ENCODE measurements at places on chromosomes 2 and 18. TPM values are rescaled to one million over a fixed set of nuclear protein-coding genes. Genes with fewer than 3 reads are reported as not detected.
A peak's percentile ranks its signal among the peaks of the same experiment; 100 is the strongest.

Gene IL1B
- total RNA-seq: 0.84 TPM

Gene SERPINB5
- total RNA-seq: not detected

Gene LONRF2
- total RNA-seq: 42.9 TPM

Gene IL1R1
- total RNA-seq: 153 TPM

Gene EFR3B
- 3.7 TPM for total RNA-seq

Gene CHRND
- not detected for total RNA-seq

Gene MOGAT1
- not detected for total RNA-seq

Gene PARD6G
- 4.1 TPM for total RNA-seq

Gene VWC2L
- 0.28 TPM for total RNA-seq

Gene MPP4
- total RNA-seq: 0.28 TPM

- peak; percentile 95 for DNase-seq
- H3K4me1 ChIP-seq: no peaks in the 10 kb centered on the region
- peak within 1 kb of the TSS; percentile 96 for H3K4me3 ChIP-seq
- H3K36me3 ChIP-seq: peaks cover 6% of the 10 kb centered on the region
- H3K27me3 ChIP-seq: no peaks in the 10 kb centered on the region
- H3K27ac ChIP-seq: peak within 1 kb of the TSS; percentile 99
Measured at GRCh38 chr2:113756355-113757137, at the start of gene SLC35F5. Gene SLC35F5, minus strand, starts transcription at chr2:113756642. Its CDS starts 233 bp downstream, at chr2:113756409.

GRCh38 chr2:154433010-154433409, 265.5 kb upstream of the KCNJ3 start:
- DNase-seq: no peak
- no peaks in the 10 kb centered on the region for H3K27me3 ChIP-seq
- H3K36me3 ChIP-seq: no peaks in the 10 kb centered on the region
- no peak overlapping the region for H3K27ac ChIP-seq
- H3K4me3 ChIP-seq: no peak overlapping the region
- H3K4me1 ChIP-seq: no peaks in the 10 kb centered on the region

DNA sequence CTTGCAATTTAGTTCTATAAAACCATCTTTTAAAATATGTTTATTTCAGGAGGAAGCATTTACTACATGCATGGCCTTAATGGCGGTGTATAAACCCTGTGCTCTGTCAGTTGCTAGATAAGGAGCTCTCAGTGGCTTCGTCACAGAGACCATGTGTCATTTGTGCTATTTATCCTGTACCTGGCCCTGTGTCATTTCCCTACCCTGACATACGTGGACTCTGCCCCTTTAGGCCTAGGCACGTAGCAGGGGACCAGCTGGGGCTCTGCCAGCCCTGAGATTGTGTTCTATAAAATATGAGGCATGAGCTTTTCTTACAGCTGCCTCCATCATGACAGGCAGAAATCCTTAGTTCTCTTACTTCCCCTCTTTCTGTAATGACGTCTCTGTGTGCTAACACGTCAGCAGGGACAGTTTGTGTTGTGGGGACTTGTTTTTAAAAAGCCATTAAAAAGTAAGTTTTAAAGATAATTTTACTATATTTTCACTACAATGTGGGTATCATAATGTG, 88.0 kb downstream of the ITGB1BP1 start:
- no peak overlapping the region for H3K4me3 ChIP-seq
- H3K36me3 ChIP-seq: no peaks in the 10 kb centered on the region
- H3K4me1 ChIP-seq: no peaks in the 10 kb centered on the region
- no peak overlapping the region for H3K27ac ChIP-seq
- no peak for DNase-seq
- H3K27me3 ChIP-seq: no peaks in the 10 kb centered on the region

DNA sequence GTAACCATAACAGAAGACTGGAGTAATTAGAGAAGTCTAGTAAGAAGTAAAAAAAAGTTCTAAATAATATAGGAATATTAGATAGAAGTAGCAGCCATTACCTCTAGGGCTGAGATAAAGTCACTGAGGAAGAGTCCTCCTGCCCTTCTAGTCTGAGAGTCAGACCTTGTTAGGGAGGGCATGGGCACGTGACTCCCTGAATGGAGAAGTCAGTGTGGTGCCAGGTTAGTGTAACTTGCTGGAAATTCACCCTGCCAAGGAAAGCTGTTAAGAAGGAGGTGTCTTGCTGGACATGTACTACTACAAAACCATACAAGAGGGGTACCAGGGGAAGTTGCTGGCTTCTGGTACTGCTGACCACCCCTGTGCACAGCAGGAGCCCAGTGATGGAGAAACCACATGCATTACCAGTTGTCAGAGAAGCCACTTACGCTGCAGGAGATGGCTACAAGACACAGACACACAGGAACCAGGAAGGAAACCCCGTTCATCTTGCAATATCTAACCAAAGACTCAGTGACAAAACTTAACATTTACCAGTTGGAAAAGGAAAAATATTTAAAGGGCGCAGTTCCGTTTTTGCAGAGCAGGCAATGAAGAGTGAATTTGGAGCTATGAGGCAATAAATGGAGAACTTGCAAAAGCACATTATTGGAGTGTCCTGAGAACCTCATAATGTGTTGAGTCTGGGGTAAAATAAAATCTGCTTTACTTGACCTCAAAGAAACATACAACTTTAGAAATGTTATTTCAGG, 77.2 kb upstream of the TLK1 start:
- H3K27me3 ChIP-seq: no peaks in the 10 kb centered on the region
- no peak overlapping the region for H3K27ac ChIP-seq

- no peak for DNase-seq
- peaks cover 27% of the 10 kb centered on the region for H3K4me1 ChIP-seq
- H3K36me3 ChIP-seq: no peaks in the 10 kb centered on the region
Measured at GRCh38 chr2:207830778-207831438, 61.2 kb upstream of the FZD5 start.

- DNase-seq: no peak
- no peak overlapping the region for H3K27ac ChIP-seq
- H3K4me1 ChIP-seq: no peaks in the 10 kb centered on the region
- no peaks in the 10 kb centered on the region for H3K36me3 ChIP-seq
Measured at GRCh38 chr2:15133461-15133860, 427.7 kb downstream of the NBAS start.

GRCh38 chr2:2890901-2891300, 486.7 kb downstream of the EIPR1 start:
- no peak overlapping the region for H3K27ac ChIP-seq
- no peak for DNase-seq
- no peaks in the 10 kb centered on the region for H3K36me3 ChIP-seq
- H3K4me1 ChIP-seq: no peaks in the 10 kb centered on the region

GRCh38 chr2:207253666-207254345, 88.1 kb upstream of the KLF7 start:
- H3K27ac ChIP-seq: no peak overlapping the region
- no peak overlapping the region for H3K4me3 ChIP-seq
- H3K36me3 ChIP-seq: no peaks in the 10 kb centered on the region
- no peaks in the 10 kb centered on the region for H3K27me3 ChIP-seq
- DNase-seq: no peak

GRCh38 chr2:16103614-16104314, 163.4 kb downstream of the MYCN start:
- H3K36me3 ChIP-seq: no peaks in the 10 kb centered on the region
- no peaks in the 10 kb centered on the region for H3K27me3 ChIP-seq
- DNase-seq: no peak
- H3K27ac ChIP-seq: no peak overlapping the region
- H3K4me1 ChIP-seq: no peaks in the 10 kb centered on the region
- no peak overlapping the region for H3K4me3 ChIP-seq

DNA sequence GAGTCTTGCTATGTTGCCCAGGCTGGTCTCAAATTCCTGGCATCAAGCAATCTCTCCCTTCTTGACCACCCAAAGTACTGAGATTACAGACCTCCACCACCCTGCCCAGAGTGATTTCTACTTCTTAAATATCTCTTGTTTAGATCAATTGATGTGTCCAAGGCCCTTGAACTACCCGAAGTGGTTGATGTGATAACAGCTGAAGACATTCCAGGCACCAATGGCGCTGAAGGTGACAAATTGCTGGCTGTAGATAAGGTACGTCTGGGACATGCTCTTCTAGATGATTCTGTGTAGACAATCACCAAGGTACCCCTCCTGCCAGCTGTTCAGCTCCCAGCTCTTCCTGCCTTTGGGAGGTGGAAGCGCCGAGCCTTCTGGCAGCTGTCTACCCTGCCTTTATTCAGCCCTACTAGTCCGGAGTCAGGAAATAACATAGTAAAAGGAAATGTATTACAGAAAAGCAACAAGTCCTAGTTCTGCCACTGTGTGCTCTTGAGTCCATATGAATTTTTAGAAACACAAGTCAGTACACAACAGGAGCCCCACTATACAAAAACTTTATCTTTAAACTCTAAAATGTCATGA, 61.3 kb upstream of the BZW1 start:
- H3K27ac ChIP-seq: no peak overlapping the region
- no peaks in the 10 kb centered on the region for H3K36me3 ChIP-seq
- no peaks in the 10 kb centered on the region for H3K27me3 ChIP-seq
- no peaks in the 10 kb centered on the region for H3K4me1 ChIP-seq
- no peak overlapping the region for H3K4me3 ChIP-seq

DNA sequence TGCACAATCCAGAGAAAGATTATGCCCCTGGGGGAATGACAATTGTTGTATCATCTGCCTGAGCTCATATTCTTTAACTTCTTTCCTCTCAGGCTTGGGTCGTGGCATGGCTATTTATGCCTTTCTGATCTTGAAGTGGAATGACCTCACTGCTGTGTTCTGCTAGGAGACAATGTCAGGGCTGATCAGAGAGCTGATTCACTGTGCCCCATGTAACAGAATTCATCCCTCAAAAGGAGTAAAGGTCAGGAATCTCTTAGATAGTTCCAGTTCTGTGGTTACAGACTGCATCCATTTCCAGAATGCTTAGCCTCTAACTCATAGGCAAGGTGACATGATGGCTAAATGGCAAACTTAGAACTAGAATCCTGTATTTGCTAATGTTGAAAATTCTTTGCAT, 511.7 kb upstream of the CNTNAP5 start:
- H3K27me3 ChIP-seq: no peaks in the 10 kb centered on the region
- H3K27ac ChIP-seq: no peak overlapping the region
- no peak for DNase-seq
- no peak overlapping the region for H3K4me3 ChIP-seq

DNA sequence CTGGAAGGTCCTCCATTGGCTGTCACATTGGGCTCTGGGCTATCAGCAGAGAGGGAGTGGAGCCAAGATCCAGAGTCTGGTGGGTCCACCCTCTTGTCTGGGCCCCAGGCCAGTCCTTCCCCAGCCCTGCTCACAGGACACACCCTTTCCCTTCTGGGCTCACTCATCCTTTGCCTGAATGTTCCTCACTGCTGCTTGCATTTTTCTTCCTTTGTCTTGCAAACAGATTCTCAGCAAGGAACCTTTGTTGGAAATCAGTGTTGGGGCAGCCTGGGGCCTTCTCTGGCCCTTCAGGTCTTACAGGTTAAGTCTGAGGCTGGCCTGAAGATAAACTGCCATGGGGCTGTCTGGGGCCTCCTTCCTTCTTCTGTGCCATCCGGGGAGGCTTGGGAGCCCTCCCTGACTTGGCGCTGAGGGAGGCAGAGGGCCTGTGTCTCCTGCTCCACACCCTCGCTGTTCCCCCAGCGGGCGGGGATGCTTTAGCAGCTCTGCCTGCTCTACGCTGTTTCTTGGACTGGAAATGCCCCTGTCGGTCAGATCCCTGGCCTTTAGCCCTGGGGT, 11.5 kb upstream of the CELF4 start:
- H3K4me1 ChIP-seq: no peaks in the 10 kb centered on the region
- no peaks in the 10 kb centered on the region for H3K27me3 ChIP-seq
- H3K36me3 ChIP-seq: no peaks in the 10 kb centered on the region
- DNase-seq: no peak
- H3K27ac ChIP-seq: no peak overlapping the region
- no peak overlapping the region for H3K4me3 ChIP-seq

DNA sequence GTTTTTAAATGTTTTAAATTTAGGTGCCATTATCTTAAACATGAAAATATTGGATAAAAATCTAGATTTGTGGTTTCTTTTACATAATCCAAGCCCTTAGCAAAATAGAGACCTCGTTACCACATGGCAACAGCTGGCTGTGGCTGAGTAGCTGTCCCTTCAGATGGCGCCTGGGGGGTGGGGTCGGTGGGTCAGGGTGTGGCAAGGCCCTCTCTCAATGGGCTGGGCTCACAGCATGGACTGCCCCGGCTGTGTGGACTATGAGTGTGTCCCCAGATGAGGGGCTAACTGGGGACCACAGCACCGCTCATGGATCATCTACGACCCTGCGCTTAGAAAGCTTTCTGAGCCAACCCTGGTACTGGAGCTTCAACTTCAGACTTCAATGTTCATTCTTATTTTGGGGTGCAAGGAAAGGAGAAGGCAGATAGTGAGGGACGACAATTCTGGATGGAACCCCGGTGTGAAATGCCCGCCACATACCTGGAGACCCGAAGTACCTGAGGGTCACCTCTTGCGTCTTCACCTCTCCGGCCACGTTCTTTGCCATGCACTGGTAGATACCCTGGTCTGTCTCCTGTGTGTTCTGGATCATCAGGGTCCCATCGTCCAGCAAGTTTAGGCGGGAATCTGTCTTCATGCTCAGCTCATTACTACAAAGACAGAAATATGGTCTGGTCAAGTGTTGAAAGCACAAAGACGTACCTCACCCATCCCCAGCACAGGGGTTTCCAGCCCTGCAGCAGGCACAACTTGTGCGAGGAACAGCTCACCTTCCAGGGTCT, 71.0 kb downstream of the PXDN start:
- H3K27me3 ChIP-seq: no peaks in the 10 kb centered on the region
- H3K36me3 ChIP-seq: peaks cover 17% of the 10 kb centered on the region
- no peak overlapping the region for H3K4me3 ChIP-seq
- no peak overlapping the region for H3K27ac ChIP-seq

- H3K27ac ChIP-seq: peak overlapping the region; percentile 7
- H3K36me3 ChIP-seq: no peaks in the 10 kb centered on the region
- H3K4me3 ChIP-seq: no peak overlapping the region
- H3K4me1 ChIP-seq: no peaks in the 10 kb centered on the region
Measured at GRCh38 chr2:230700447-230700846, 12.2 kb upstream of the CAB39 start.

GRCh38 chr2:102301867-102302362, 9.4 kb upstream of the IL1RL1 start:
- H3K27ac ChIP-seq: no peak overlapping the region
- peaks cover 17% of the 10 kb centered on the region for H3K27me3 ChIP-seq
- no peaks in the 10 kb centered on the region for H3K36me3 ChIP-seq
- DNase-seq: peak; percentile 16
- no peaks in the 10 kb centered on the region for H3K4me1 ChIP-seq
- no peak overlapping the region for H3K4me3 ChIP-seq

GRCh38 chr18:79516441-79516931, 120.8 kb downstream of the NFATC1 start:
- H3K4me1 ChIP-seq: no peaks in the 10 kb centered on the region
- H3K4me3 ChIP-seq: no peak overlapping the region
- no peak overlapping the region for H3K27ac ChIP-seq
- DNase-seq: no peak
- H3K27me3 ChIP-seq: no peaks in the 10 kb centered on the region

GRCh38 chr2:185360776-185361175, 377.8 kb upstream of the FSIP2 start:
- no peaks in the 10 kb centered on the region for H3K36me3 ChIP-seq
- no peaks in the 10 kb centered on the region for H3K4me1 ChIP-seq
- no peaks in the 10 kb centered on the region for H3K27me3 ChIP-seq
- no peak overlapping the region for H3K27ac ChIP-seq
- no peak for DNase-seq
- no peak overlapping the region for H3K4me3 ChIP-seq

All from adrenal gland (tissue), 19 donors.